ENCODE measurements at places on chromosomes 13 and 19.

DNA sequence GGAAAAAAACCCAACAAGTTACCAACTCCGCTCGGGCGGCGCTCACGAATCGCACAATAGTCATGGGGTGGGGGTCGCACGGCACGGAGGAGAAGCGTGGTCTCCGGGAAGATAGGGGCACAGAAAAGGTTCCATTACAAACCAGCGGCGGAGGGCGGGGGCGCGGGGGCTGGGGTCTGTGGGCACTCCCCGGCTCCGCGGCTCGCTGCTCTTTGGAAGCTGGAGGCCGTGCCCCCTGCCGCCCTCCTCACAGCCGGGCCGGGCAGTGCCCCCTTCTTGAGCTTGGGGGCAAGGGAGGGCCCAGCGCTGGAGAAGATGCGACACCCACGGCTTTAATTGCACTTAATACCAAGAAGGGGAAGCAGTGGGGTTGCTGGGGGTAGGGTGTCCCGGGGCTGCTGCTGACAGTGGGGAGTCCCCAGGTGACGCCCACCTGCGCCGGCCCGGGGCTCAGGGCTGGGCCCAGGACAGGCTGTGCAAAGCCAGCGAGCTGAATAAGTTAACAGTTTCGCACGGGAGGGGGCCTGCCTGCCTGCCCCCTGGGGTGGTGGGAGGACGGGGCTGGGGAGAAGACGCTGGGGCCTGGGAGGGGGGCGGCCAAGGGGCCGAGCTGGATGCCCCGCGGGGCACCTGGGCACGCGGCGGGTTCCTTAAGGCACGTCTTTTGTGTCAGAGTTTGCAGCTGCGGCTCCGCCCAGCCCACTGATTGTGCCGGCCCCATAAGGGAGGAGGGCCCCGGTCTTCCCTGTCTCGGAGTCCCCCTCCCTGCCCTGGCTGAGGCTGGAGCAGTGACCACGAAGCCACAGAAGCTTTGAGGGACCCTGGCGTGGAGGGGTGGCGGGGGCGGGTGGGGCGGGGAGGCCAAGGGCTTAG lies 9.8 kb downstream of the DCAF15 start:
- DNase-seq = no peak

GRCh38 chr13:52955472-52955874 lies 73.1 kb upstream of the OLFM4 start:
- DNase-seq = no peak

DNA sequence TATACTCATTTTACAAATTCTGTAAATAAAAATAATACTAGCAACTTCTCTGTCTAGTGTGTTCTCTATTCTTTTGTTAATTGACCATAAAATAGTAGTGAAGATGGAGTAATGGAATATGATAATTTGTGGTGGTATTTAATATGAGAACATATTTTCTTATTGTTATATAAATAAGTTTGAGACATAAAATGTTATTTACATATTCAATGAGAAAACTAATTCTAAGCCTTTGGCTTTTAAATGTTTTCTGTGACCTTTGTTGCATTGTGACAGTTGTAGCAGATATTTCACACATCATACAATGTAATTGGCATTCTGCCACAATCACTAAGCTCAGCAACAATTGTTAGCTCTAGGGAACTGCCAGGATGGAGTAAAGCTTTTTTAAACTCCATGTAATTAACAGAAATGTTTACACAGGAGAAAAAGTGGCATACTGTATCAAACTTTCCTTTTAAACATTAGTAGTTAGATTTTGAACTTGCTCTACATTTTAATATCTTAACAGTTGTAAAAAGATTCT lies 562.1 kb upstream of the PCDH9 start:
- no peak for DNase-seq

DNA sequence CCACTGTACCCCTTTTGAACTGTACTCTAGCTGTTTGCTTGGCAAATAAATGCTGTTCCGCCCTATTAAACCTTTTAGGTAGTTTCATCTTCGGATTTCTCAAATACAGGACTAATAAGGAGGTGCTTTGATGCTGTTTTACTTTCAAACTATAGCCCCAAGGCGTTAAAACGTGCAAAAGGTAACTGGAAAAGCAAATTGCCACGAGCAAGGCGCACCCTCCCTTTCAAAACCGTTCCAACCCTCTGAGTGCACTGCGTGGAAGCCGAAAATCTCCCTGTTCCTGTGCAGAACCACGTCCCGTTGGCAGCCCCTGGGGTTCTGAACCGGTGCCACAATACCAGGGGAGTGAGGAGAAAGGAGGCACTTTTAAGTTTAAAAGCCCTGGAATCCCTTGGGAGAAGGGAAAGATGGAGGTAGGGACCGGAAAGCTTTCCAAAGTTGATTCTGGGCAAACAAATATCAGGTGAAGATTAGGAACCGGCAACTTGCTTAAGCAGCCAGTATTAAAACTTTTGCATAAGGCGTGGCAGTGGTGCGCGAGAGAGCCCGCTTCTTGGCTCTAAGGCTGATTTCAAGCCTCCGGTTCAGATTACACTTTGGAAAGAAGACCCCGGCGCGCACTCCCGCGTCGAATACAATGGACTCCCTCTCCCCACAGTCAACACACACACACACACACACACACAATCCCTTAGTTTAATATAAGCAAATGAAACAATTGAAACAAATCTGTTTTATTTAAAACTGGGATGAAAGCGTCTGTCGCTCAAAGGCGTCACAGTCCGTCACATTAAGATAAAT lies 9.5 kb downstream of the POU4F1 start:
- DNase-seq = no peak

- peak; percentile 91 for DNase-seq
Measured at GRCh38 chr19:50333737-50334617, 4.8 kb upstream of the KCNC3 start.

DNA sequence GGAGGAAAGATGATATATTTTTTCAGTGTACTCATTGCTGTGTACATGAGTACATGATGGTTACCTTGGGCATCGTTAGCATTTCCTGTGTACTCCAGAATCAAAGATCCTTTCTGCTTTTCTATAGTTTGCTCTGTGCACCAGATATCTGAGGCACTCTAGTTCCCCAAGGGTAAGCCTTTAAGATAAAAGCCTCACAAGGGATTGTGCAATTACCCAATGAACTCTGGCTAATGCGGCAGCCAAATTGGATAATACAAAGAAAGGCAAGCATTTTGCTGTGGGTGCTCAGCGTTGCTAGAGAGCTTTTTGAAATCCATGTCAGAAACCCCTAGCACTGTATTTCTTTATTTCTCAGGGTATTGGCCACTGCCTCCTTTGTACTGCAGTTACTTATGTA lies 2.9 kb downstream of the CYSLTR2 start:
- DNase-seq = no peak

DNA sequence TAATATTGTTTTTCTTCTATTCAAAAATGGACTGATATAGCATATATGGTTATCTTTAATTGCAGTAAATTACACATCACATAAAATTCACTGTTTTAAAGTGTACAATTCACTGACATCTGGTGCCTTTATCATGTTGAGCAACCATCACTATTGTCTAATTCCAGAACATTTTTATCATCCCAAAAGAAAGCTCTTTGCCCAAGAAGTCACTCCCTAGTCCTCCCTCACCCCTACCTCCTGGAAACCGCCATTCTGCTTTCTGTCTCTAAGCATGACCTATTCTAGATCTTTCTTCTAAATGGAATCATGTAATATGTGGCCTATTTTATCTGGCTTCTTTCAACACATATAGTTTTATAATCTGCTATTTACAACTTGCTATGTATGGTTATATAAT lies 525.6 kb downstream of the DCT start:
- DNase-seq = no peak

DNA sequence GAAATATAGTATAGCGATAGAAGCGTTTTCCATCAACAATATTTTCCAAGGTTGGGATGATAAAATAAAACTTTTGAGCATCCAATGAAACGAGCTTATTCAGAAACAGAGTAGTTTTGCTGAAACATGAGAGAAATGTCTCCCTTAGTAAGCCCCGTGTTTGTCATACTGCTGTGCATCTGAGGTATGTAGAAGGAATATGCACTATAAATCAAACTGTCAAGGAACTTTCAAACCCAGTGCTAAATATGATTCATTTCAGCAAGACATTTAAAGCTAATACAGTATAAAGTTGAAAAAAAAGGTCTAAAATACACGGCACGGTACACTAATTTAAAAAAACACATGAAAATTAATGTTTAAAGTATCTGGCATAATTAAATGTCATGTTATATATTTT lies 546.2 kb downstream of the SLITRK5 start:
- no peak for DNase-seq

All from GM12892 (cell line).